ENCODE measurements at places on chromosomes 1 and 21.

DNA sequence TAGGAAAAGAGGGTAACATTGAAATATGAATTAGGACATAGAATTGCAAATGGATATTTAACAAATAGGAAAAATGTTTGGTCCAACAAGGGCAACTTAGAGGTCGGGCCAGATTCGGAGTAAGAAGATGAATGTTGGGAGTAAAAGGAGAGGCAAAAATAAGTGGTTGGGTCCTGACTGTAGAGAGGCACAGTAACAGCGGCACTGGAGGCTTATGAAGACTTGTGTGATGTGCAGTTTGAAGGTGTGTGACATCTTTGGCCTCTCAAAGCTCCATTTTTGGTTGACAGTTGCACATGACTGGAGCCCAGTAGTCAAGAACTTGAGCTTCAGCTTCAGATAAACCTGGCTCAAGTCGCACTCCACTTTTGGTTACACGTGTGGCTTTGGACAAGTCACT, 109.9 kb upstream of the PAXBP1 start:
- no peak for DNase-seq

- no peak for DNase-seq
Observed at GRCh38 chr1:6303397-6304012, 42.6 kb upstream of the GPR153 start.

GRCh38 chr1:44406737-44407429, 1.8 kb downstream of the RNF220 start:
- no peak for DNase-seq

DNA sequence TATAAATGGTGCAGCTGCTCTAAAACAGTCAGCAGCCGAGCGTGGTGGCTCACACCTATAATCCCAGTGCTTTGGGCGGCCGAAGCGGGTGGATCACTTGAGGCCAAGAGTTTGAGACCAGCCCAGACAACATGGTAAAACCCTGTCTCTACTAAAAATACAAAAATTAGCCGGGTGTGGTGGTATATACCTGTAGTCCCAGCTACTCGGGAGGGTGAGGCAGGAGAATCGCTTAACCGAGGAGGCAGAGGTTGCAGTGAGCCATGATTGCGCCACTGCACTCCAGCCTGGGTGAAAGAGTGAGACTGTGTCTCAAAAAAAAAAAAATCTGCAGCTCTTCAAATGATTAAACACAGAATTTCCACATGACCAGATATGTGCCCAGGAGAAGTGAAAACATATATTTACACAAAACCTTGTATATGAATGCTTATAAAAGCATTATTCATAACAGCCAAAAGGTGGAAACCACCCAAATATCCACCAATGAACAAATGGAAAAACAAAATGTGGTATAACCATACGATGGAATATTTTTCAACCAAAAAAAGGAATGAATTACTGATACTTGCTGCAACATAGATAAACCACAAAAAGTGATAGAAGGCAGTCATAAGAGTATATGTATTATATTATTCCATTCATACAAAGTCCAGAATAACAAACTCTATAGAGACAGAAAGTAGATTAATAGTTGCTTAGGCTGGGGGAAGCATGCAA, 14.1 kb downstream of the EPS15 start:
- no peak for DNase-seq

DNA sequence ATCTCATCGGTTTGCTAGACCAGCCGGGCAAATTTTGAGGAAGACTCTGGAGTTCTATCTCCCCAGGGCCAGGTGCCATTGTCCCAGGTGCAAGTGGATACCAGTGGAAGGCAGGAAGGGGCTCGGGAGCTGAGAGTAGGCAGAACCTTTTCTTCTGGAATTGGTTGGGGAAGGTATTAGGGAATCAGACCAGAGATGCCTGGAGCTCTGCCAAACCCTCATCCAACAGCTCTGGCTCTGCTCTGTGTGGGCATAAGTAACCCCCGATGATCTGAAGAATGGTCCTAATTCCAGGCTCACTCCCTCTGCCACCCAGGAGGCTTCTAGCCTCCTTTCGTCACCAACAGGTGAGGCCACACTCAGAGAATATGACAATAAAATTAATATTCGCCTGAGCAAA, 69.9 kb downstream of the PGBD5 start:
- DNase-seq: no peak

DNA sequence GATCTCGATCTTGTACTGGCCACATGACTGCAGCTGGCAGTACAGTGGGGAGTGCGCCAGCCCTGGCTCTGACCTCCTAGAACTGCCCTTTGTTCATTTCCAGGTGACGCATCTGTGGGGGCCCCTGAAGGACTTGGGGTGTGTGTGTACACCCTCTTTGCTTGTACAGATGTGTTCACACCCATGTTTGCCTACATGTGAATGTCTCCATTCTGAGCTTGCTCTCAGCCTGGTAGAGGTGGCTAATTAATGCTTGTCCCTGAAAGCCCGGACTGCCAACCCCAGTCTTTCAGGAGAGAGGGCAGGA, 19.8 kb downstream of the TNFRSF1B start:
- DNase-seq: no peak

GRCh38 chr1:214281021-214281719, at the start of gene SMYD2:
Gene SMYD2, plus strand, starts transcription at chr1:214281159. Its CDS starts 96 bp downstream, at chr1:214281255.
- DNase-seq: peak; percentile 36

DNA sequence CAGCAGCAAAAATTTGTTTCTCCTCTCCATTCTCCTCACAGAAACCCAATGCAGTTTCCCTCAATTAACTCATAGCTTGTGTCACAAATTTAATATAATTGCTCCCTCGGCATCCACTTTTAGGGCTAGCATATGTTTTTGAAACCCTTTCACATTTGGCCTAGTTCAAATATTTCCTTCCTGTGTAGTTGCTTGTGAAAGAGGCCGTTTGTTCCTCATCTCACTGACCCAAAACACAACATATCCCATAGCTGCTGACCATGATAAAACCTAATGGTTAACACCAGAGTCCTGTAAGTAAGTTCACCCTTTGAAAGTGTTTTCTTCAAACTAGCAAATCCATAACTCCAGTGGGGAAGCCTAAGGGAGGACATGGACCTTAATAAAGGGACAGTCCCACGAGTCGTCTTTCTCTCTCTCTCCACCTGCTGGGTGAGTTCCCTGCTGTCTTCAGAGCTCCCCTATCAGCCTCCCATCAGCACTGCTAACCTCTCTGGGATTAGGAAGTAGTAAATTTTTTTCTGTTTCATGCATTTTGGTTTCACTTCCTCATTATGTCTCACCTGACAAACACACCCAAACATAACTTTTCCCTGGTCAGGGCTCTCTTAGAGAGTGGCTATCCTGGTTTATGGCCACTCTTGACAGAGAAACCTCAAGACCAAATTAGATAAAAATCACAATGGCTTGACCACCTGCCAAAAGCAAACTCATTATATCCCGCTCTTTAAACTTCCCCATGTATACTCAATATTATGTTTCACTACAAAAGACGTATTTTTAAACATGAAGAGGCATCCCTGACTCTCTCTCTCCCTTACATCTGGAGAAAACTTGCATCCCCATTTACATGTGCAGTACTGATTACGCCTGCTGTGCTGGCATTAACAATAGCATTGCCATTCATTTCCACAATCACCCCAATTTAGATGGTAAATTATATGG, 177.7 kb upstream of the HP1BP3 start:
- no peak for DNase-seq

- no peak for DNase-seq
Observed at GRCh38 chr1:8159470-8160024, 133.4 kb upstream of the ERRFI1 start.

GRCh38 chr1:203839081-203839480, 22.3 kb upstream of the SNRPE start:
- no peak for DNase-seq

DNA sequence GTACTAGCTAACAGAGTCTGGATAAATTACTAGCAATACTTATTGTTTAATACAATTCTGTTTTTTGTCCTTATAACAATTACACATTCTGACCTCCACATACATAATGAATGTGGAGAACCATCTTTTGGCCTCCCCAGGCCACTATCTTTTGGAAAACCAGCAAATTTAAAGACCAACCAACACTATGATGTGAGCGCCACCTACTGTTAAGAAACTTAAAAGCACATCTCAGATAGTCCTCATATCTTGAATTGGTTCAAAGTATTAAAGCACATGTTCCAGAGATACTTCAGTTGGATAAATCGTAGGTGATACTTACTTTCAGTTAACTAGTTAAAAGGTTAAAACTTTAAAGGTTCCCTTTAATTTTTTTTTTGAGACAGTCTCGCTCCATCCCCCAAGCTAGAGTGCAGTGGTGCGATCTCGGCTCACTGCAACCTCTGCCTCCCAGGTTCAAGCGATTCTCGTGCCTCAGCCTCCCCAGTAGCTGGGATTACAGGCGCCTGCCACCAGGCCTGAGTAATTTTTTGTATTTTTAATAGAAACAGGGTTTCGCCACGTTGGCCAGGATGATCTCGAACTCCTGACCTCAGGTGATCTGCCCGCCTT, 29.3 kb upstream of the USP1 start:
- peak; percentile 33 for DNase-seq
